Uterus (tissue), 4 donors: ENCODE measurements at places on chromosomes 12 and 14.

DNA sequence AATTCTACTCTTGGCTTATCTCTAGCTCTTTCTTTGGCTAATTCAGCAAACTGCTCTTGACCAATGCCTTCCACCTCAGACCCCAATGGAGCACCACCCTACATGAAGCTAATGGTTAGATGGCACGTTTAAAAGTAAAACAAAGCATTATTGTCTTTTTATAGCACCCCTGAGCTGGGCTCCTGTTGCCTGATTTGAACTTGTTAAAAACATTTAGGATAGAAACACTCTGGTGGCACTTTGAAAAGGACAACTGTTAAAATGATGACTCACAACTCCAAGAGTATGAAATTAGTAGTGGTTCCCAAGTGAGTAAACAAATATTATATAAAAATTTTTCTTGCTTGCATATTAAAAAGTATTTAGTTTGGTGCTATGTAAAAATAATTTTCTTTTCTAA, 299.6 kb upstream of the DCN start:
- no peak for DNase-seq

- no peak for DNase-seq
Measured at GRCh38 chr12:101666052-101666728, 31.2 kb upstream of the CHPT1 start.

DNA sequence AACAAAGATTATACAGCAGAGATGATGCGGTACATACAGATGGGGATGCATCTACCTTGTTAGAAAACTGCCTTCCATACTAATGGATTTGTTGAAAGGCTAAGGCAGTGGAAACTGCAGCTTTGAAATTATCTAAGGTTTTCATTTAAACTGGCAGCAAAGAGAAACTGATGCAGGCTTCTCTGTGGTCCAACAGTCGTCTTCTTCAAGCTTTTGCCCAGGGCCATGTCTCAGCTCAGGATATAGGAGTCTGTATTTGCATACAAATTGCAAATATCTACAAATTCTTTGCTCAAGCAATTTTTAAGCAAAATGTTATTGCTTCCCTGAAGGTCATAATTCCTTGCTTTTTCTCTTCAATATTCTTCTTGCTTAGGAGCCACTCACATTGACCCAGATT, 33.7 kb downstream of the ERH start:
- DNase-seq = no peak

DNA sequence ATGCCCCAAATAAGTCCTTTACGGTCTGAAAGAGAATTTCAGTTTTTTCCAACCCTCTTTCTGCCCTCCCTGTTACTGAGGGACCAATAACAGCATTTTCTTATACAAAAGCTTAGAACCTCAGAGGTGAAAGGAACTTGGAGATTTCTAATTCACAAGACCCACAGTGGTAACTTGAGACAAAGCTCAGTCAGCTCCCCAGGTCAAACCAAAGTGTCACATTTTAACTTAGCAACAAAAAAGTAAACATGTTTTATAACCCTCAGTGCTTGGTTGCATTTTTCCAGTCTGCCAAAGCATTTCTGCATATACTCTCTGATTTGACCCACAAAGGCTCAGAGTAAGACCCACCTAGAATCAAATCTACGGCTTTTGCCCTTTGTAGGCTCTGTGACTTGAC, 415.2 kb downstream of the VRK1 start:
- DNase-seq = no peak

GRCh38 chr12:128079446-128079845, 187.5 kb upstream of the TMEM132C start:
- no peak for DNase-seq

DNA sequence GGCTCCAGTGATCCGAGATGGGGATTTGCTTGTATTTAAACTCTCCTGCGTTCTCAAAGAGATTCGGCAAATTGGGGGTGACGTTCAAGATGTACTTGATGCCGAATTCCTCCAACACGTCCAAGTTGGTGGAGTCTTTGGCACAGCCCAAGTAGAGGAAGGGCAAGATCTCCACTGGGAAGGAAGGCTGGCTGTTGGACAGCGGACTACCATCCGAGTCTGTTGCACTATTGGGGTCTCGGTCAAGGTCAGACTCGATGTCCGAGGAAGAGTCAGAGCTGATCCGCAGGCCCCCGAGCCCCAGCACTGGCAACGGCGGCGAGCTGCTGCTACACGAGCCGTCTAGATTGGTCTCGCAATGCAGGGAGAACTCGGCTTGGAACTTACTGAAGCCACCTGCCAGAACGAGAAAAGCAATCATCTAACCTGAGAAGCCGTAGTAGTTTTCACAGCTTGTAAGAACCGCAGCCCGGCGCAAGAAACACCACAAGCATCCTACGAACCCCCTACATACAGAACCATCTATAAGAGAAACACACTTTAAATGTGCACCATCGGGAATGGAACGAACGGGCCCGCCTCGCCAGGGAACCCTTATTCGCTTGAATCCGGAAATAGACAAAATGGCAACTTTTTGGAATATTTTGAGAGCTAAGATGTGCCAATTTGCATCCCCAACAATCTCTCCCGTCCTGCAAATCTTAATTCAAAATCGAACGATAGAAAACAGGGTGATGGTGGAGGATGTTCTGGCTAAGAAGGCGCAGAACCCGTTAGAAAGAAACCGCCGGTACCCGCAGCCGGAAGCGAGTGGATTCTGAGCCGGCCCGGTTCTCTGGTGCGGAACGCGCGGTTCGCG, 1.4 kb downstream of the DUSP6 start:
- DNase-seq = no peak

GRCh38 chr12:5489760-5490406, 58.0 kb downstream of the NTF3 start:
- no peak for DNase-seq

GRCh38 chr14:58730792-58731464, 93.2 kb downstream of the DACT1 start:
- DNase-seq = no peak

GRCh38 chr12:124673801-124674617, 106.6 kb upstream of the NCOR2 start:
- no peak for DNase-seq

DNA sequence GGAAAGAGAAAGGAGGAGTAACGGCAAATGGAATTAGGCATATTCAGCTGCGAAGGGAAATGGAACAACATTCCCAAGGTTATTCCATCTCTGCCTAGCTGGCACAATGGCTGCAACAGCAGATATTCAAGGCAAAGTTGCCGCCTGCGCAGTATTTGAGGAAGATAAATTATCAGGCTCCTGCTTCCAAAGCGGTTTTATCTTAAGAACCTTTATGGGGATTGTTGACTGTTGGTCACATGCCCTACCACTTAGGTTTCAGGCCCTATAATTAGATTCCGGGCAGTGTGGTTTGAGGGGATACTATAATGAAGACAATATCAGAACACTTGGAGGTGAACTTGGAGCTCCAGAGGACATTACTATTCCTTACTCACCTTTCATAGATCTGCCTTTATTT, 99.7 kb downstream of the FGD4 start:
- no peak for DNase-seq

GRCh38 chr14:21026274-21026987, 1.6 kb upstream of the NDRG2 start:
- no peak for DNase-seq

GRCh38 chr12:54053751-54054741, at the start of gene HOXC4:
TSS of gene HOXC4 (plus strand) at chr12:54053835. CDS start at chr12:54053923, 88 bp downstream.
- DNase-seq = no peak

- no peak for DNase-seq
Measured at GRCh38 chr14:104091927-104092771, 6.6 kb downstream of the ASPG start.

DNA sequence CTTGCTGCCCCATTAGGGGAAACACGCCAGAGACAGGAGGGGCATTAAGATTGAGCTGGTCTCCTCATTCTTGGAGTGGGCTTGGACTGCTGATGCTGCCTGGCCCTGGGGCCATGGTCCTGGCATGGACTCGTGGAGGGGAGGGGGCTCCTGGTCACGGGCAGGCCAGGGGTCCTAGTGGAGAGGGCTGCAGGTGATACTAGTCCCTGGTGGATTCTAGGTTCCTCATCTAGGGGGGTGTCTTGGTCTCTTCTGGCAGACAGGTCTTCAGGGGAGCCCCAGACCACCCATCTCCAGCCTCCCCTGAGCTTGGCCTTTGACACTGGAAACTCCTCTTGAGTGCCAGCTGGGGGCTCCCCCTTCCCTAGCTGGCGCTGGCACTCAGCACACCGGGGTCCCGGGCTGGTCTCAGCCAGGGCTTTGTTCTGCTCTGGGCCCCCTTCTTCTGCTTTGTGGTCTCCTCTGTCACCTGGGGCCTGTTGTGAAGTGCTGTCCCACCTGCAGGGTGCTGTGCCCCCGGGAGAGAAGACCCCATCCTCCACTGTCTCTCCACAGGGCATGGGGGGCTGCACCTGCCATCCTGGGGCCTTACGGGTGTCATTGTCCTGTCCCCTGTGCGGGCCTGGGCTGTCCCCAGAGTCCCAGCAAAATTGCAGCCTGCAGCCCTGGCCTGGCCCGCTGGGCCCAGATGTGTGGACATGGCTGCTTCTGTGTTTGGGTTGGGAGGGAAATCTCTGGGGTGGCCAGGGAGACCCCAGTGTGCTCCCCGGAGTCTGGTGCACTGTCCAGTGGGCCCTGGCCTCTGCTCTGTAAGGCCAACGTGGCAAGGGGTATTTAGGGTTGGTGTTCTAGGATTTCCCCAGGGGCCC, 2.3 kb downstream of the KIF26A start:
- no peak for DNase-seq

DNA sequence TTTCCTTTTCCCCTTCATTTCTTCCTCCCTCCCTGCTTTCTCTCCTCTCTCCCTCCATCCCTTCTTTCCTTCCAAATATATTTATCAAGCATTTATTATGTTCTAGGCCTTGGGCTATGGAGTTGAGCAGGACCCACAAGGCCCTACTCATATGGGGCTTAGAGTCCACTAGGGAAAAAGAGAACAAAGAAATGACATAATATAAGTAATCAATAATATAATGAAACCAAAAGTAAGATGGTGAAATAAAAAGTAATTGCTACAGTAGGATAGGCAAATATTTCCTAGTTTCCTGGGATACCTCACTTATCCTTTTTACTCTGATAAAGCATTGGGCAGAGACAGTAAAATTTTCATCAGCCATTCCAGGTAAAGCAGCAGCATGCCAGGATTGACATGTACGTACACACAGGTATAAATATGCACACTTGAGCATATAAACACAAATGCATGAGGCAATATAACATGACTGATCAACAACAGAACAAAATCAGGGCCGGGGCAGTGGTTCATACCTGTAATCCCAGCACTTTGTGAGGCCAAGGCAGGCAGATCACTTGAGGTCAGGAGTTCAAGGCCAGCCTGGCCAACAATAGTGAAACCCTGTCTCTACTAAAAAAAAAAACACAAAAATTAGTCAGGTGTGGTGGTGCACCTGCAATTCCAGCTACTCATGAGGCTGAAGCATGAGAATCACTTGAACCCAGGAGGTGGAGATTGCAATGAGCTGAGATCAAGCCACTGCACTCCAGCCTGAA, 35.5 kb upstream of the CSRP2 start:
- no peak for DNase-seq

- DNase-seq = no peak
Measured at GRCh38 chr12:65501935-65502334, 223.5 kb downstream of the MSRB3 start.

DNA sequence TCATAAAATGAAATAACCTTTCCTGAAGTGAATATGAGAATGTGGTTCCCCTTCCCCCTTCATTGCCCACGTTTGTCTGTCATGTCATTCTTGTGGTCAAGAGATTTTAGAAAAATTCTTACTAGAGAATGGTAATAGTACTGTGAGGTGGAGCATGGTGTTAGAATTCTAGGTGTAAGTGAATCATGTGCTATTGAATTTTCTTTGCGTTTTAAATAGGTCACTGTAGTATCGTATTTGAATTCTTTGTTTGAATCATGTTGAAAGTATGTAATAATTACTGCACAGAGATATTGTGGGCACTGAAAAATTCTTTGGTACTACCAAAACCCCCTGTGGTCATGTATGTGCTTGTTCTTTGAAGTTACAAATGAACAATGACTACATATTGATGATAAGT, 49.9 kb downstream of the FUT8 start:
- no peak for DNase-seq

GRCh38 chr12:101592448-101592847, 2.3 kb upstream of the MYBPC1 start:
- no peak for DNase-seq

DNA sequence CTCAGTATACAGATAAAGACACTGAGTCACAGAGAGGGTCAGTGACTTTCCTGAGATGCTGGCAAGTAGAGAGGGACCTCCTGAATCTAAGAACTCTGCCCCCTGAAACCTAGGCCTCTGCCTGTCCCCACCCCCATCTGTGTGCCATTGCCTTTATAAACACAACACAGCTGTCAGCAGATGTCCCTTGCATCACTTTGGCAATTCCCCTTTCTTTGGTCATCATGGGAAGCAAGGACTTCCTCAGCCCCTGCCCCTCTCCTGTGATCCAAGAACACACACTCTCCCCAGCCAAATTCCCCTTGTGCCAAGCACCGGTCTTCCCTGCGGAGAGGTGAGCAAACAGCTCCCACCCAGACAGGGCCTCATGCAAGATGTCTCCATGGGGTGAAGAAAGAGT, 8.3 kb downstream of the TSPAN11 start:
- no peak for DNase-seq

GRCh38 chr14:37195327-37195726, 2.4 kb upstream of the MIPOL1 start:
- no peak for DNase-seq

DNA sequence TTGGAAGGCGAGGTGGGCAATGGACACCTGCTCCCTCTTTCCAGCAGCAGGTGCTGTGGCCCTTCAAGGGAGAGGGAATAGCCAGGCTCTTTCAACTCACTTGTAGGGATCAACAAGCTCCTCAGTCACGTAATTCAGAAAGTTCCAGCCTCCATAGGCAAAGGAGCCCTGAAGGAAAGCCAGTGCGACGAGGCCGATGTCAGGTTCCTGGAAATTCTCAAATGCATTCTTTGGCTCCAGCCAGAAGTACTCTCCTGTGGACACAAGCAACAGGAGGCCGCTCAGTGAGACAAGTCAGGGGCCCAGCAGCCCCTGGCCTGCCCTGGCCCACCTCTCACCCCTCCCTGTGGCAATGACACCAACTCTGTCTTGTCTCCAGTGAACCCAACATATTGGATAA, 21.3 kb upstream of the CEBPE start:
- no peak for DNase-seq

- DNase-seq = no peak
Measured at GRCh38 chr12:54133772-54134375, 54.9 kb downstream of the SMUG1 start.

DNA sequence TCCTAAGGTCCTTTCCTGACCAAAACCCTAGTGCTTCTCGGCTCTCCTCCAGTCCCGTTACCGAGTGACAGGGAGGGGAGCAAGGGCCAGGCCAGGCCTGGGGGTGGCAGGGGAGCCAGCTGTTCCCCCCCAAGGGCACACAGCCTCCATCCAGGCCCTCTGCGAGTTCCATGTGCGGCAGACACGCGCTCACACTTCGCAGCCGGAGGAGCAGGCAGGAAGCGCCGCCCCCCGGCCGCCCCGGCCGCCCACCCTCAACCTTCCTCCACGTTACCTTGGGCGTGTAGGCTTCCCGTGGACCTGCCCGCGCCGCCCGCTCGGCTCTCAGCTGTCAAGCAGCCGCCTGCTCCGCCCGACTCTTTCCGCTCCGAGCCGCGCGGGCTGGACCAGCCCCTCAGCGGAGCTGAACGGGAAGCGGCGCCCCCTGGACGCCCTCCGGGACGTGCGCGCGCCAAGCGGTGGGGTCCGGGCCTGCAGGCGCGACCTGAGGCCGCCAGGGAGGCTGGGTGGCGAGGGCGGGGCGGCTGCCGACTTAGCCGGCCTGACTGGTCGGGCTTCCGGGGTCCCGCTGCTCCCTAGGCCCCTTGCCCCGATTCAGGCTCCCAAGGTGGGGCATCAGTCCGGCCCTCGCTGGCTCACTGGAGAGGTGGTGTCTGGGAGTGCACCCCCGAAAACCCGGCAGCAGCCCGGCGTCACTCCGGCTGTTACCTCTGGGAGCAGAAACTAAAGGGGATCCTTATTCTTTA, at the start of gene CRACR2A:
CRACR2A (minus strand) TSS at position 369 of the 746 bp plus-strand sequence. CDS start 56,110 bp downstream, outside the sequence.
- DNase-seq = peak; percentile 42
